ENCODE measurements at places on chromosomes 5 and 9.

DNA sequence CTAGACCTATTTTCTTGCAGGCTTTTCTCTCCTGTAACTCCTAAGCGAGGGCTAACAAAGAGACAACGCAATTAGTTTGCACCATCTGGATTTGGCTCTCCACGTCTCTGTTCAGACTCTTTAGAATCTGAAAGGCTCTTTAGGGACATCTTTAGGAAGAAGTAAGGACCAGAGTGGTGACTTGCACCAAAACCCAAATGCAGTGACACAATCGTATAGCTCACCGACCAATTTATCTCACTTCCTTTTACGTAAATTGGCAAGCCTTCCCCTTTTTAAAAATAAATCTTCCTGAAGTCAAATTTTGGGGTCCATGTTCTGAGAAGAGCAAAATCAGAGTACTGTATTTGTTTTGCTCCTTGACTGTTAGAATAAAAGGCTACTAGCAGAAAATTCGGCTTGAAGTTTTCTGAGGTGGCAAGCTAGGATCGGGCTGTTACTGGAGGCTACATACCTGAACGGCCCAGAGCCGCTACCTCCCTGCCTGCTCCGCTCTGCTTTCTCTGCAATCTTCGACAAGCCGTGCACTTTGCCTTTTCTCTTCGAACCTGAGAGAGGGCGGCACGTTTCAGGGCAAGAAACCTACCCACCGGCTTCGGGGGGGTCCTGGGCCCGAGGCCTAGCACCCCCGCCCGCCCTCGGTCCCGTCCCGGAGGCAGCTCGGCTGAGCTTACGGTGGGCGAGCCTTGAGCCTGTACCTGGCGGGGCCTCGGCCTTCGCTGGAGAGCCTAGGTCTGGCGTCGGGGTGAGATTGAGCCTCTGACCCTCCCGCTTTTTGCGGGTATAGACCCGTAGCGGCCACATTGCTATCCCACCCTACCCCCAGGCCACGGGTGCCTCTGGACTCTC, 537 bp downstream of the MEIKIN start:
- DNase-seq = no peak

GRCh38 chr5:14125262-14125661, 17.9 kb upstream of the TRIO start:
- no peak for DNase-seq

- DNase-seq = no peak
These were observed 5.4 kb upstream of the ABO start for GRCh38 chr9:133280392-133280791.

GRCh38 chr9:21580636-21581378, 98.7 kb upstream of the IFNE start:
- DNase-seq = no peak

DNA sequence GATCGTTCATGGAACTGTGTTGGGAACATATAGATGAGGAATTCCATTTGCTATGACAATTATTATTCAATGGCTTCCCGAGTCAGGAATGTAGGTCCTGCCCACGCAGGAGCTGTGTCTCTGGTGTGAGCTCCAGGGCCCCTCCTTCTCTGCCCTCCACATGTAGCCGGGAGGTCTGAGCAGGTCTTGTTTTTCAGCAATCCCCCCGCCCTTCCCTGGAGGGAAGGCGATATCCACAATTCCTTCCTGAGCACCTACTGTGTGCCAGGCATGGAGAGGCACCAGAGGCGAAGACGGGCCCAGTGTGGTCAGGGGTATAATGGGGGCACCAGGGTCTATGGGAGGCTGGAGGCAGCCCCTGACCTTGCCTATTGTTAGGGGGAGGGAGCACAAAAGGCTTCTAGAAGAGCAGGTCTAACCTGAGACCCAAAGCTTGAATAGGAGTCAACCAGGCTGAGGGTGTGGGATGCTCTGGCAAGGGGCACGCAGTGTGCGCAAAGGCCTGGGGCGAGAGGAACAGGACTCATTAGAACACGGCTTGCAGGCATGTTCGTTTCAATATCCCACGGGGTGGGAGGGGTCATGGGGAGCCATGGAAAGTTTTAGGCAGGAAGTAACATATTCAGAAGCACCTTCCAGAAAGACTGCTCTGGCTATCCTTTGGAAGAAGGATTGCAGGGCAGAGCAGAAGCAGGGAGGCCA, 154.9 kb downstream of the C9orf50 start:
- DNase-seq = no peak

- no peak for DNase-seq
These were observed 1553.5 kb upstream of the C9orf72 start for GRCh38 chr9:29126783-29127182.

DNA sequence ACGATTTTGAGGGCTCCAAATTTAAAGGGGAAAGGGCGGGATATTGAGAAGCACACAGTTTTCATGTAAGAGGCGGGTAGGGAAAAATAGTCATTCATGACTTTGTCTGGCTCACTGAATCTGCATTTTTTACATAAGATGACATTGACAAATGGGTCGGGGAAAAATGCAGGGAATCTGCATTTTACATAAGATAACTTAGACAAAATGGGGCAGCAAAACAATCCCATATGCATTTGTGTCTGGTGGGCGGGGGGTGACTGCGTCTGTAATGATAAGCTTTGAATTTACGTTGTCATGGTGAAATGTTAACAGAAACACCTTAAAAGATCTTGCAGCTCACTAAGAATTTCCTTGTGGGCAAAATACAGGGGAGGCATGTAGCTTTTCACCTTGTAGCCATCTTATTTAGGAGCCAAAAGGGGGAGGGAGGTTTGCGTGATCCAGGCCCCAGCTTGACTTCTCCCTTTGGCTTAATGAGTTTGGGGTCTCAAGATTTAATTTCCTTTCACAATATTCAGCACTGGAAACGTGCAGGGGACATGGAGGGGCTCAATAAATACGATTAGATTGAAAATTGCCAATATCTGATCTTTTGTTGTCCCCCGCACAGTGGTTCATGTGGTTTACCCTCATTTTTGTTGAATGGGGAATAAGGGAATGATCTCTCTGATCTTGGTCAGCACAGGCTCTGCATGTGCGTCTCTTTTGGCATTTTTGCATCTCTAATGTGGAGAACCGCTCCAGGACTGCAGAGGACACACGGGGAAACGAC, 41.1 kb upstream of the GADD45G start:
- DNase-seq = no peak

DNA sequence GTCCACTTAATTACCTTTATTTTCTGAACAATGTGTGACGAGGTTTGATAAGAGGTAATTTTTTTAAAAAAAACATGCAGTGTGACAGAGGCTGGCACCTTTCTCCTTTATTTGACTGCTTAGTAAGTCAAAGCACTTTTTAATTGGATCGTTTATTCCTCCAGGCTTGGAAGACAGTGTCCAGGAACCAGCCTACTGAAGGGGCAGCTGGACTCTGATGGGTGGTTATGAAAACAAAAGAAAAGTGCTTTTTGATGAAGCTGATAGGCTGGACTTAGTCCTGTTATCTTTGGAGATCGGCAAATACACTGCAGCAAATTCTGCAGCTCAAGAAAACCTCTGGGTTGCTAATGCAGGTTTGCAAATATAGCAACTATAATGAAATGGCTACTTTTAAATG, 141.7 kb downstream of the DCP2 start:
- no peak for DNase-seq

DNA sequence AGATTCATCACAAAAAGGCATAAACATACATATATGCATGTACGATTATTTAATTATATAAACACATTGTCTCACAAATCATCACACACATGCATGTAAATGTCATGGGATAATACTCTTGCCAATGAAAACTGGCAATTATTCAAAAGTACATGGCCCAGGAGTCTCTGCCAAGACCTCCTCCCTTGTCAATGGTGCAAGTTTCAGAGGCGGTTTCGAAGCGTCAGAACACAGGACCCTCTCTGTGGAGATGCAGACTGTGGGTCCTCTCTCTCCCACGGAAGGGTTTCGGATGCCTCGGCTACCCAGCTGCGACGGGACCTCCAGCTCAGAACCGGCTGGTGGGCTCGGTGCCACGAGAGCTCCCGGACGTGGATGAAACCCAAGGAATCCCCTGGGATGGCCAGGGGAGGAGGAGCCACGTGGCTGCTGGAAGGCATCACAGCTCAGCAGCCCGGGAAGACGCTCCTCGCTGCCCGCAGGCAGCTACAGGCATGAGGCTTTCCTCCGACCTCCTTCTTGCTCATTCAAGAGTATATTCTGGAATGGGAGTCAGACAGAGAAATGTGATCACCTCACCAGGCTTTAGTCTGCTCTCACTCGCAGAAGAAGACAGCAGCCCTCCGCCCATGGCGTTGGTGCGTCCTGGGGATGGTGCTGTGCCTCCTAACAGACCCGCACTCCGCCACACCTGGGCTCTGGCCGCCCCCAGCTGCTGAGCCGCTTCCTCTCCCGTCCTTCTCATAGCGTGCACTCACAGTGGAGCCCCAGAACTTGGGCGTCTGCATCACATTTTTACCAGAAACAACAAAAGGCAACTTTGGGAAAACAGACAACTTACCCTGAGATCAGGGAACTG, 308.8 kb downstream of the IRX2 start:
- DNase-seq = no peak

- no peak for DNase-seq
These were observed 110.4 kb downstream of the SEMA6A start for GRCh38 chr5:116464144-116464708.

GRCh38 chr5:94744906-94745305, 126.4 kb downstream of the SLF1 start:
- no peak for DNase-seq

GRCh38 chr5:66810848-66811261, 214.7 kb downstream of the MAST4 start:
- no peak for DNase-seq

All from HFFc6 (cell line).